ENCODE measurements at places on chromosomes 6 and 20.

DNA sequence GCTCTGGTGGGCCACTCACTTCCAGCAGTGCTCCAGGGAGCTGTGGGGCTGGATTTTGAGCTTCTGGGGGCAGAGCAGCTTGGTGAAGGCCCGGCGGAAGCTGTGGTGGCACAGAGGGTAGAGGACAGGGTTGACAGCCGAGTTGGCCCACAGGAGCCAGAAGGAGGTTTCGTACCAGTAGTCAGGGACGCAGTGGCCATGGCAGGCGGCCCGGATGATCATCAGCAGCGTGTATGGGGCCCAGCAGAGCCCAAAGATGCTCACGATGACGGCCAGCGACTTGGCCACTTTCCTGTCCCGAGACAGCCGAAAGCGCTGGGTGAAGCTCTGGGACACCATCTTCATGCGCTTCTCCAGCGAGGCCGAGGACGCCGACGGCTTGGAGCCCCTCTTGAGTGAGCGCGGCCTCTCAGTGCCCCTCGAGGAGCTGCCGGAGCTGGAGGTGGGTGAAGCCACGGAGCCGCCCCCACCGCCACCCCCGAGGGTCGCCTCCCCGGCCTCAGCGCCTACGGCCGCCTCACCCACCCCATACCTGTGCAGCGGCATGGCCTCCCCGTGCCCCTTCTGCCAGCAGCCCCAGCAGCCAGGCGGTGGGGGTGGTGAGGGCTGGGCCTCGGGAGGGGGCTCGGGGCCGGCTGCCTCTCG, 4.0 kb downstream of the HRH3 start:
- DNase-seq = no peak

DNA sequence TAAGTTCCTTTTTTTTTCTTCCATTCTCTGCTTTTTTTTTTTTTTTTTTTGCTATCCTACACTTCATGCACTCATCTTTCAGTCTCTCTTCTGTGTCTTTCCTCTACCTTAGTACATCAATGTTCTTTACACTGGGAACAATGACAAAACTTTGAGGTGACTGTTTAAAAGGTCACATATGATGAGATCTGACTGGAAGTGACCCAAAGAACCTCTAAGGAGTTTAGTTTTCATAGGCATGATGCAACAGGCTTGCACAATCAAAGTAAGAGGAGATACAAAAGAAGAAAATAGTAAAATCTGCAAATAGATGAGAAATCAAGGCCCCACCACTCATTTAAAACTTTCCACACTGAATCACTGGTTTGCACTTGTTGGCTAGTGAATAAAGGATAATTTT, 840.8 kb downstream of the TBC1D32 start:
- no peak for DNase-seq

- no peak for DNase-seq
Observed at GRCh38 chr6:127397729-127398630, 54.6 kb upstream of the ECHDC1 start.

- DNase-seq = no peak
Observed at GRCh38 chr20:36866681-36867495, 9.1 kb upstream of the TLDC2 start.

GRCh38 chr6:41527721-41528408, 18.3 kb upstream of the FOXP4 start:
- DNase-seq = no peak

DNA sequence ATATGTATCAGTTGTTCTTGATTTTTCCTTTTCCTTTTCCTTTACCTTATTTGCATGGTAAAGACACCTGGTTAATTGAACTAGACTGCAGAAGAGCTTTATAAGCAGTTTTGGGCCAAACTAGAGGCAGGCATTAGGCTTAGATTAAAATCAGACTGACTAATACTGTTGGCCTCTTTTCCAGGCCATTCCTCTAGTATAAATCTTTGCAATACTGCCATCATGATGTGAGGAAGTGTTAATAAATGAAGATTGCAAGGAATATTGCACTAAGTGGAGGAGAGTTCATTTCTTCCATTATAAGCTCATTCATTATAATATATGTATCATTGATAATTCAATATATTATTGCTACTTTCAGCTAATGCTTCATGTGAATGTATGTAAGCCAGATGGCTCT, 163.8 kb downstream of the MMUT start:
- DNase-seq = no peak

GRCh38 chr6:11535801-11536230, 1.7 kb upstream of the TMEM170B start:
- peak; percentile 27 for DNase-seq

DNA sequence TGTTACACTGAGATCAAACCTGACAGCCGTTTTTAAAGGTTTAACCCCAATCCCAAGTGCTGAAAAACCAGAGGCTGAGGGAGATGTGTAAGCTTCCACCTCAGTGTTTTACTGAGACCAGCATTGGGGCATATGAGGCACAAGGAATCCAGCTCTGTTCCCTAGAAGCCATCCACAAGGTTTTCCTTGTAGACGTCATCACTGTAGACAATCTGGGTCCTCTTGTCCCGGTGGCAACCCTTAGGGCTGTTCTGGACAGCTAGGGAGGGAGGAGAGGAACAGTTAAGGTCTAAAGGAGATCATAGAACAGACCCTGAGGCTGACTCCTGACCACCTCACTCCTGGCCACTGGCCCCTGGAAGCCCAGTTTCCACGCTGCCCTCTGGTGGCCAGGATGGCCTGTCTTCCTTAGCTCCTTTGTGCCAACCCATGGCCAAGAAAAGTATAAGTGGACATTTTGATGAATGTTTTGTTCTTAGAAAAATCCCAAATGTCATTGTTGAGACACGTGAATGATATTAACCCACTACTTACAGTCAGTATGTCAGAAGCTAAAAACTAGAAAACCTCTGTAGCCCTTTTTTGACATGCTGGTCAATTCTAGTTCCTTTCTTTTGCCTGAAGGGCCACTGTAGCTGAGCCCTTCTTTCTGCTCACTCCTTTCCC, 6.4 kb downstream of the CFB start:
- DNase-seq = peak; percentile 73

DNA sequence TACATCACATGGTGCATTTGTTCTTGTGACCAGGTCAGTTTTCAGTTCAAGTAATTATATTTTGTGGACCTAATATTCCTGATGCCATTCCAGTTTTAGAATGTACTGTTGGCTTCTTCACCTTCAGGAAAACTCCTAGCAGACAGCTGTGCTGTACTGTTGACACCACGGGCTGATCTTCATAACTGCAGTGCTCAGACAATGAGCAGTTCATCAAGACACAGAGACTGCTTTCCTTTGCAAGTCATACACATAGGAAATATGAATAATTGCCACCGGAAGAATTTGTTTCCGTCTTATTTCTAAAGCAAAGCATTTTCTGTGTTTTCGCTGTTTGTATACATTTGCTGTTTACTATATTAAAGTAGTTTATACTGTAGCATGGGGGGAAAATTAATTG, 89.8 kb downstream of the C6orf118 start:
- DNase-seq = no peak
